ENCODE measurements at places on chromosomes 5 and 9.

- no peak for DNase-seq
Observed at GRCh38 chr5:89179731-89180130, 296.7 kb upstream of the MEF2C start.

- DNase-seq: no peak
Observed at GRCh38 chr9:15249042-15249818, 57.8 kb downstream of the TTC39B start.

- no peak for DNase-seq
Observed at GRCh38 chr5:149684371-149684770, 45.7 kb upstream of the PPARGC1B start.

DNA sequence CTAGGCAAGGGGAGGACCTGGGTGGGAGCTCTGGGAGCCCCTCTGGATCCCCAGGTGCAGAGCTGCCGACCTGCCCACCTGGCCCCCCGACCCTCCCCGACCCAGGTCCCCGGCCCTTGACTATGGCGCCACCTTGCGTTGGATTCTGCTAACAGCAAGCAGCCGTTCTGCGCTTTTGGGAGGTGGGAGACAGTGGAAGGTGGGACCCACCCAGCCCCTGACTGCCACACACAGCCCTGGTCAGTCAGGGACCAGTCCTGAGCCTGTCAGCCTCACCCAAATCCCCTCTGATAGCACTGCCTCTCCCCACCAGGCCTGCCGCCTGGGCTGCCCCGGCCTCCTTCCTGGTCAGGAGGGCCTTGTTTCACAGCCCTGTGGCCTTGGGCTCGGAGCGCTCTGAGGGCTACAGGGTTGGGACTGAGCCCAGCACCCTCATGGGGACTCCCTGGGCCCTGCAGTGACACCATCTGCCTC, 77.9 kb downstream of the HMCN2 start:
- DNase-seq: peak; percentile 62

DNA sequence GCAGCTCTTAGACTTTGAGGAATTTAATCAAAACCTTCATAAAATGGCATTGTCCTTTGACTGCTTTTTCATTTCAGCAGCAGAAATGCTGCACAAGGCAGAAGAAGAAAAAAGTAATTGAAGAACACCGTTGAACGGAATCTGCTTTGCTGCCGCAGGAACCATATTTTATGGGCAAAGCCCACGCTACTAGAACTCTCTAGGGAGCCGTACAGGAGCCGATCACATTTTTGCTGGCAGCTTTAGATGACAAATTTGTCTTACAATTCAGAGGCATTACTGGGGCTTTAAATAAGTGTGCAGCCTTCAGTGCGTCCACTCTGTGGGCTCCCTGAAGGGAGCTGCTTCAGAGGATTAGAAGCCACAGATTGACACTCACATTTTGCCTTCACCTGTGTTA, 5.4 kb downstream of the CFAP90 start:
- DNase-seq: no peak

GRCh38 chr5:160188141-160189015, 40.9 kb upstream of the FABP6 start:
- DNase-seq: no peak

GRCh38 chr9:15743512-15743911, 190.7 kb downstream of the CCDC171 start:
- DNase-seq: no peak

GRCh38 chr5:80590766-80591165, 20.7 kb upstream of the ANKRD34B start:
- no peak for DNase-seq

- DNase-seq: no peak
Observed at GRCh38 chr5:74328221-74328630, 312.3 kb downstream of the ENC1 start.

- DNase-seq: no peak
Observed at GRCh38 chr5:143229896-143230675, 173.4 kb downstream of the NR3C1 start.

DNA sequence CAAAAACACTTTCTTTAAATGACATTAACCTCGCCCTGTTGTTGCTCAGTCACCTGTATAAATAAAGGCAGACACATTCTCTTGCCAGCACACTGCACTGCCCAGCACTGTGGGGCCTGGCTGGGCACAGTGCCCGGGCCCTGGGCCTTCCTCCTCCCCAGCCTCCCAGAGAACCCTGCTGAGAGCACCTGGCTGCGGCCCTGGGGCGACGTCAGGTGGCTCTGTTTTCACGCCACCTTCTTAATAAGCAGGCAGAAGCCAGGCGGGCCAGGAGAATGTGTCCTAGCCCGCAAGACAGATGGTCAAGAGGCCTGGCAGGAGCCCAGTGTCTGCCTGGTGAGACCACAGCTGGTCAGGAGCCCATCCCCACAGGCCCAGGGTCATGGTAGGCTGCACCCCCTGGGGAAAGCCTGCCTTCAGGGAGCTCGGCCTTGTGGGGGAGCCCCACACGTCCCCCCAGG, 8.2 kb upstream of the AGPAT2 start:
- DNase-seq: no peak

GRCh38 chr5:39381376-39381775, 17.1 kb upstream of the C9 start:
- DNase-seq: no peak

DNA sequence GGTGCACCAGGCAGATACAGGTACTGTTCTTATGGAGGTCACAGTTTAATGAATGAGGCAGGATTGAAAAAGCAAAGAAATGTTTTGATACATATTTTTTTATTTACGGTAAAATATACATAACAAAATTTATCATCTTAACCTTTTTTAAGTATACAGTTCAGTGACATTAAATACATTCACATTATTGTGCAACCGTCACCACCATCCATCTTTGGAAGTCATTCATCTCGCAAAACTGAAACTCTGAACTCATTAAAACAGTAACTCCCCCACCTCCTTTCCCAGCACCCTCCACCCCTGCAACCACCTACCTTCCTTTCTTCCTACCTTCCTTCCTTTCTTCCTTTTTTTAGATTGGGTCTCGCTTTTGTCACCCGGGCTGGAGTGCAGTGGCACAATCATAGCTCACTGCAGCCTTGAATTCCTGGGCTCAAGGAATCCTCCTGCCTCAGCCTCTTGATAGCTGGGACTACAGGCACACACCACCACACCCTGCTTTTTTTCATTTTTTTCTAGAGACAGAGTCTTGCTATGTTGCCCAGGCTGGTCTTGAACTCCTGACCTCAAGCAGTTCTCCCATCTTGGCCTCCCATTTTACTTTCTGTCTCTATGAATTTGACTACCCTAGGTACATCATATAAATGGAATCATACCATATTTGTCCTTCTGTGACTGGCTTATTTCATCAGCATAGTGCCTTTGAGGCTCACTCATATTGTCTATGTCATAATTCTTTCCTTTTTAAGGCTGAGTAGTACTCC, 22.5 kb upstream of the PSD2 start:
- DNase-seq: no peak

GRCh38 chr5:38600329-38601045, 44.0 kb upstream of the LIFR start:
- DNase-seq: no peak

GRCh38 chr9:2725126-2725525, 7.8 kb downstream of the KCNV2 start:
- DNase-seq: no peak

DNA sequence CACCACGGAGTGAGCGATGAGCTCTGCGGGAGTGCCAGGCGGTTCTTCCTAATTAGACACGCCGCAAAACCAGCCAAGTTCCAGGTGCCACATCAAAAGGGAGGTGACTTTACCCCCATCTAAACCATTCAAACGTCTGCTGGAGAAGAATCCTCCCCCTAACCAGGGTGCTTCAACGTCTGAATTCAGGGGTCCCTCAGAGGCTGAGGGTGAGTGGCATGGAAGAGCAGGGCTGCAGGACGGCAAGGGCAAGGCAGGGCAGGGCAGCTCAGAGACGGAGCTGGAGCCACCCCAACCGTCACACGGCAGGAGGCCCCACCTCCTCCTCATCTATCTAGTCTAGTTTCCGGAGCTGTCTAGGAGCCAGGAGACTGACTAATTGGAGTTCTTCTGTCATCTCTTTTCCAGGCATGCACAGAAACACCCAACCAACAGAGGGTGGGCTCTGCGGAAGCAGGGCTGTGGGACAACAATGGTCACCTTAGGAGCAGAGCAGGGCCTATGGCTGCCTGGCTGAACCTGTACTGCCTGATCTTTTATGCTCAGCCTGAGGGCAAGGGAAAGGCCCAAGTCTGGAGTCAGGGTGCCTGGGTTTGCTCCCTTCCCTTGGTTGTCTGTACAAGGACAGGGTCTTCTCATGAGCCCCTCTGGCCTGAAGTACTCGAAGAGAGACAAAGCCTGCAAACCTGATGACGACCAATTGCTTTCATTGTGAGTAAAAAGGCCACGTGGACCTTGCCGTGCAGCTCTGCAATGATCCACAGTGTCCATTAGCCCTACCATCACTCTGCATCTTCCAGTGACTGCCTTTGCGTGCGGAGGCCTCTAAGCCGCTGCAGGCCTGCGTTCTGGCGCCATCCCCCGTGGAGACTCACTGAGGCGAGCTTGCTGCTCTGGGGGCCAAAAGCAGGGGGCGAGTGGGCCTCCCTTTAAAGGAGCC, 81.0 kb upstream of the SLC25A51 start:
- DNase-seq: no peak

GRCh38 chr9:33393581-33393980, 8.8 kb downstream of the AQP7 start:
- DNase-seq: no peak

All from HuH-7.5 (cell line).